Esophagus squamous epithelium (tissue), 5 donors: ENCODE measurements at places on chromosomes 4 and X.

GRCh38 chrX:434946-435345, 48.2 kb upstream of the PPP2R3B start:
- H3K27ac ChIP-seq, result no peak overlapping the region
- no peak for DNase-seq
- peaks cover 31% of the 10 kb centered on the region for H3K27me3 ChIP-seq

DNA sequence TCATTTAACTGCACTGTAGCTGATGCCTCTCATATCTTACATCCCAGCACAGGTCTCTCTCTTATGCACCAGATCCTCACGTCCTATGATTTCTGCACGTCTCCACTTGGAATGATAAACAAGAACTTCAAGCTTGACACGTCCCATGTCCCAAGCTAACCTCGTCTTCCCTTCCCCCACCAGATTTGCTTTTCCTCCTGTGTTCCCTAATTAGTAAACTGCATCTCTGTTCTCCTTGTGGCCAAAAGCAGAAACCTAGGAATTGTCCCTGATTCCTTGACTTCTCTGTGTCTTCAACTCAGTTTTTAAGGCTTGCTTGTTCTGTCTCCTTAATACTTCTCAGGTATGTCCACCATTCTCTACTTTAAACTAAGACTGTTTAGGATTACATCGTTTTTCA, 171.9 kb downstream of the BMPR1B start:
- no peaks in the 10 kb centered on the region for H3K27me3 ChIP-seq
- DNase-seq, result no peak
- no peaks in the 10 kb centered on the region for H3K36me3 ChIP-seq
- H3K4me3 ChIP-seq, result no peak overlapping the region
- H3K27ac ChIP-seq, result no peak overlapping the region
- H3K4me1 ChIP-seq, result no peaks in the 10 kb centered on the region

GRCh38 chr4:64771149-64771548, 361.9 kb upstream of the TECRL start:
- DNase-seq, result no peak
- no peaks in the 10 kb centered on the region for H3K4me1 ChIP-seq
- H3K27ac ChIP-seq, result no peak overlapping the region
- no peaks in the 10 kb centered on the region for H3K27me3 ChIP-seq
- H3K4me3 ChIP-seq, result no peak overlapping the region
- no peaks in the 10 kb centered on the region for H3K36me3 ChIP-seq

GRCh38 chr4:1285790-1286553, 3.7 kb upstream of the MAEA start:
- no peaks in the 10 kb centered on the region for H3K36me3 ChIP-seq
- no peak overlapping the region for H3K4me3 ChIP-seq
- H3K27me3 ChIP-seq, result no peaks in the 10 kb centered on the region
- no peak for DNase-seq

DNA sequence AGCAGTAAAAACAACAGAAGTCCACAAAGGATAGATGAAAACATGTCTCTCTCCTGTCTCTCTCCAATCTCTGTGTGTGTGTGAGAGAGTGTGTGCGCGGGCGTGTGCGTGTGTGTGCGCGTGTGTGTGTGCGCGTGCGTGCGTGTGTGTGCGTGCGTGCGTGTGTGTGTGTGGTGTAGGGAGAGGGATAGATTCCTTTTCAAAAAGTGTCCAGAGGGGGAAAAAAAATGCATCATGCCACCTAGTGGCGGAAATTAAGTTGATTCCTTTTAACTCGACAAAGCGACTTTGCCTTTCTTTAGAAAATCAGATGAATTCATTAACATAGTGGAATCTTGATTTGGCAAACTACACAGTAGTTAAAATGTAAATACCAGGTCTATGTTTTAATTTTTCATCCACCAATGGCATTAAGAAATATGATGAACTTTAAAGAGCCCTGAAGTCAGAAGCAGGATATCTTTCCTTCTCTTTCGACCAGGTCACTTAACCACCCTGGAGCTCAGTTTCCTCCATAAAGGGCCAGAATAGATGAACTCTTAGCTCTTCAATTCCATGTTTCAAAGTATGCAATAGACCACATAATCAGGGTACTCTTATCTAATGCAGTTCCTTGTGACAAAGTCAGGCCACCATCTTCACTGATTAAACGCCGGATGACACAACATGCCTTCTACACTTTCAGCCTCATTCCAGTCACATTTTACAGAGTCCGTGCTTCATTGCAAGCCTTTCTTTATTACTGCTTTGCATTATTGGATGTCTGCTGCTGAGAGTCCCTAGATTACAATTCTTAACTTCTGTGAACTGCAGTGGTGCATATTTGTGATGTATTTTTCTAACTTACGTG, 162.8 kb downstream of the FBXO8 start:
- no peak overlapping the region for H3K4me3 ChIP-seq
- peaks cover 8% of the 10 kb centered on the region for H3K4me1 ChIP-seq
- no peak for DNase-seq

- no peaks in the 10 kb centered on the region for H3K36me3 ChIP-seq
- H3K4me1 ChIP-seq, result peaks cover 22% of the 10 kb centered on the region
- H3K27me3 ChIP-seq, result no peaks in the 10 kb centered on the region
- no peak overlapping the region for H3K27ac ChIP-seq
Measured at GRCh38 chr4:139599594-139600374, 43.8 kb upstream of the SETD7 start.
